NCI-H1694 treated with DMSO at 0.1 percent for 48 hours (cell line): ENCODE measurements at places on chromosomes 7 and 10.

DNA sequence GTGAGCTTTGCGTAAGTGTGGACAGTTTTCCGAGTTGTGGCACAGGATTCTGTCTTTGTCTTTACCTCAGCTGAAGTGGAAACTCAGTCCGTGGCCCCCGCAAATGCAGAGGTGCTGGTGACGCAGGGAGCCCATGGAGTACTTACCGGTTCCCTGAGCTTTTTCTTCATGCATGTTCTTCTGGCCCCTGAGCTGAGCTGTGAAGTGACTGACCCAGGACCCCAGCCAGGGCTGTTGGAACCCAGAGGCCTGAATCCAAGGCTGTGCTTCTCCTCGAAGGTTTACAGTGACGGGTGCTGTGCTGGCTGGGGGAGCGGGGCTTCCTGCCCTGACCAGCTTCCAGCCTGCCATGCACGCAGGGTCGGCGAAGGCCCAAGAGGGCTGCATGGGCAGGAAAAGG lies 223.5 kb downstream of the GLRX3 start:
- DNase-seq: no peak

GRCh38 chr10:131822692-131823245 lies 78.0 kb upstream of the PPP2R2D start:
- DNase-seq: no peak

GRCh38 chr7:92402920-92403759 lies 44.1 kb upstream of the GATAD1 start:
- no peak for DNase-seq

GRCh38 chr7:25611196-25611595 lies 382.9 kb upstream of the NPVF start:
- DNase-seq: no peak

GRCh38 chr10:26031300-26031699 lies 97.3 kb downstream of the MYO3A start:
- no peak for DNase-seq

DNA sequence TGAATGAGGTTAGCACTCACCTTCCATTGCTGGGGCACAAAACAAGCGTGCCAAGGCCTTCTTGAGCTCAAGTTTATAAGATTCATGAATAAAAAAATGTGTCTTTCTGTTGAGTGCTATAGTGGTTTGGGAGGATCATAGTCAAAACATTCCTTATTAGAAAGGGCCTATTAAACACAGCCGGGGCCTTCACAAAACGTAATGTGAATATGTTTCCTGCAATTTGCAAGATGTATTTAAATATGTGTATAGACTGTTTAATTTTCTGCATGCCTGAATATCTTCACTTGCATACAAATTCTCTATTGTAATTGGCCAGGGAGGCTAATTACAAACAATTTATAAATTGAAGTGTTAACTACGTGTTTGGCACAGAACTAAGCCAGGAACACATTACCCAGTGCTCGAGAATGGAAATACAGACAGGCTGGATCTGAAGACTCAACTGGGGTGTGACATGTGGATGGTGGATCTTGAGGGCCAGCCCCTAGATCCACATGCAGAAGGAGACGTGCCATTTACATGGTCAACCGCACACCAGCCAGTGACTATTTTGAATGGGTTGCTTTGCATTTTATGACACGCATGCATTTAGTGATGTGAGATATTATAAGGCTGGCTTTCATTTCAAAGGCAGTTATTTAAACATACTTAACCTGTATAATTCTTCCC lies 31.3 kb downstream of the LYZL2 start:
- no peak for DNase-seq

DNA sequence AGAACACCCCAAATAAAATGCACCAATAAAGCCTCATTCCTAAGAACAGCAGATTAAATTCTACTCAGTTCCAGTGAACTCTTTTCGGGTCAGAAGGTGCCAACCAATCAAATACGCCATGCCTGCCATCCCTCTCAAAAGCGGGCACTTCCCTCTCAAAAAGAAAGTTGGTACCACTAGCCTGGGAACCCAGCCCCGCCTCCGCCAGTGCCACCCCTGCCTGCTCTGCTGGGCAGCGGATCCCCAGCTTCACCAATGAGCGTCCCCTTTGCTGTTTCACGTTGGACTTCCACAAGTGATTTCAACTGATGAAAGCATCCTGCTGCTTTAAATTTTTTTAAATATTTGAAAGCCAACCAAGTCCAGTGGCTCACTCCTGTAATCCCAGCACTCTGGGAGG lies 33.2 kb upstream of the PROSER2 start:
- DNase-seq: no peak

DNA sequence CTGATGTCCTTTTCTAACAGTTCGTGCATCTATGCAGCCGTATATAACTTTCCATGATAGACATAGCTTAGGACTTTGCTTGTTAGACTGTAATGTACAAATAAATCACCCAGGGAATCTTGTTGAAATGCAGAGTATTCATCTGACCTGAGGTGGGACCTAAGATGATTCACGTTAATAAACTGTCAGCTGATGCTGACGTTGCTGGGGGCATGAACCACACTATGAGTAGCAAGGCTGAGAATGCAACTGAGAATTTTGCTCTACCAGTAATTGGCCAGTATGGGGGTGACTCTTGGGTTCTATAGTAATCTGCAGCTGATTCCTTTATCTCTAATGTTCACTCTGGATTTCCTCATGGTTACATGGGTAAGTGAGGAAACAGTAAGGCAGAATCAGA lies 130.1 kb upstream of the MALRD1 start:
- no peak for DNase-seq

DNA sequence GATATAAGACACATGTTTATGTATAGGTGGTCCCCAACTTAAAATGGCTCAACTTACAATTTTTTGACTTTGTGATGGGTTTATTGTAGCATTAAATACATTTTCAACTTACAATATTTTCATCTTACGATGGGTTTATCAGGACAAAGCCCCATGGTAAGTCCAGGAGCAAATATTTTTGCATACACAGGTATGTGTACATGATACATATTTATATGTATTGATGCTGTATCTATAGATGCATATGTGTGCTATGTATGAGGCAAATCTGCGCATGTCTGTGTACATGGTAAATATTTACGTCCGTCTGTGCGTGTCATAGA lies 664 bp upstream of the UBE3C start:
- DNase-seq: no peak

DNA sequence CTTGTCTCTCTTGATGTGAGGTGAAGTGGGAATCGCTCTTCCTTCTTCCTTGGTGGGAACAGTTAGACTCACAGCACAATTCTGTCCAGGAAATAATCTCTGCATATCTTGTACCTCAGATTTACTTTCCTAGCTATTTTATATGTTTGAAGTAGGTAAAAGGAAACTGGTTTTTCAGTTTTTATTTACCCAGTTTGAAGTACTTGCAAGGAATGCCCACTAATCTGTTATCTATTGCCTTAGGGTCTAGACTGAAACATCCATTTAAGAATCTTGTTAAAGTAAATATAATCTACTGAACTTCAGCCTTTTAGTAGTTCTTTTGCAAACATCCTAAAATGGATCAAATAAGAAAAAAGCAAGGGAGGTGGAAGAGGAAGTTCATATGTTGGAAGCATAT lies 229.8 kb downstream of the KCND2 start:
- DNase-seq: no peak

- no peak for DNase-seq
Observed at GRCh38 chr7:128875523-128875948, 12.9 kb downstream of the ATP6V1F start.

GRCh38 chr10:103602028-103602851 lies 108.7 kb downstream of the NEURL1 start:
- no peak for DNase-seq

- no peak for DNase-seq
Observed at GRCh38 chr7:17195576-17195975, 102.9 kb upstream of the AHR start.

DNA sequence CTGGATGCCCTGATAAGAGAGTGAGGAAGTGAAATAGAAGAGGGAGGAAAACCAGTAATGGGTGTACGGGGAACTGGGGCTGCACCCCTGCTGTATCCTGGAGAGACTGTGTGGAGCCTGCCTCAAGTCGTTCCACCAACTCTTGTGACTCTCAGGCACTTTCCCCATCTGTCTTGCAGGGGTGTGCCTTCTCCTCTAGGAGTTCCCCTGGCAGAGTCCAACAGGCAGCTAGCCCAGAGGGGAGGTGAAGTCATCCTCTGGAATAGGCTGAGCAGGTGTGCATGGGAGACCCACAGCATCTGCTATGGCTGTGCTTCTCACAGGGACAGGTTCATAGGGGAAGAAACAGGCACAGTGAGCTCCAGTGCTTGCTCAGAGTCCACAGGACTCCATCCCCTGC lies 46.8 kb downstream of the WIPF3 start:
- no peak for DNase-seq

DNA sequence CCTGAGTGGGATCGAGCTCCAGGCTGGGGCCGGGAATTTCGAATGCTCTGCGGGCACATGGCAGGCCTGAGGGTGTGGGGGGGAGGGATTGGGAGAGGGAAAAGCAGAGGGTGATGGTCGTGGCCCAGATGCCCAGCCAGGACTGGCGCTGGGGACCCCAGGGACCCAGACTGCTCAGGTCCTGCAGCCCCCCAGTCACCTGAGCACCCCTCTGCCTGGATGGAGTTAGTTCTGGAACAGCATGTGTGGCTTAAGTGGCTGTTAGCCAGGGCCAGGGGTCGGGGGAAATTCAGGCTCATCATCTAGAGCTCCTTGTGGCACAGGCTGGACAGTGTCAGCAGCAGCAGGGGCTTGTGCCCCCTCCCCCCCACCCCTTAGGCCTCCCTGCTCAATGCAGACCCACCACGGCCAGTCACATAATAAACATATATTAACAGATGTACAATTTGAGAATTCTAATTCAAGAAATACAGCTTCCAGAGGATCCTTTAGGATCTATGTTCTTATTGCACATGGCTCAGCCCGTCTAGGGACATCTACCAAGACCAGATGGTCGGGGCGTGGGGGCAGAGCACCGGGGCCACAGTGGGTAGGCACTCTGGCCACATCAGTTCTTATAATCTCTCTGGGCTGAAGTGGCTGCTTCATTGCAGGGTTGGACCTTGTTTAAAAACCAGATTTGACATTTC lies 22.2 kb downstream of the DNAJB12 start:
- DNase-seq: no peak

DNA sequence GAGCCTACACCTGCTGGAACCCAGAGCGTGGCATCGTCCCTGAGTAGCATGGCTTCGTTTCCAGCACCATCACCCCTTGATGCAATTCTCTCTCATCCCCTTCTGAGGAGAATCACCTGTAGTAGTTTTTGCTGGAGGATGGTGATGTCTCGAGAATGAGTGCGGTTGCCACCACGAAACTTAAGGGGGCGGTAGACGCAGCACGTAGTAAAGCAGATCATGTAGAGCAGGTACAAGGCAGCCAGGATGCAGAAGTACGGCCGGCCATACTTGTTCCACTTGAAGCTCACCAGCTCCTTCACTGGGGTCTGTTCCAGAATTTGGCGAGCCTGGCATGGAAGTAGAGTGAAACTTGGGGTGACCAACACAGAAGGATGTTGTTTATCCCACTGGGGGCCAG lies 8.1 kb downstream of the TRPV5 start:
- no peak for DNase-seq

DNA sequence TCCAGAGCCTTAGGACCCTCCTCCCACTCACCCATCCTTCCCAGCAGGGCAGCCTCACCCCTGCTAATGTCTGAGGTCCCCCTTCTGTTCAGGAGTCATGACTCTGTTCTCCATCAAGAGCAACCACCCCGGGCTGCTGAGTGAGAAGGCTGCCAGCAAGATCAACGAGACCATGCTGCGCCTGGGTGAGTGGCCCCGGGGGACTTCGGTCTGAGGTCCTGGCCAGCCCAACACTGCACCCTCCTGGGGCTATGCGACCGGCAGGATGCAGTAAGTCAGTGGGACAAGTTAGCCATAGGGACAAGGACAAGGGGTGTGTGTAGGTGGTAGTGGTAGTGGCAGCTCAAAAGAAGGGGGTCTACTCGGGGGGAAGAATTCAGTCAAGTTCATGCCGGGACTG lies 16.2 kb upstream of the AHCYL2 start:
- no peak for DNase-seq
